A549 treated with Hydrocortisone at 1 μM for 4 hours (cell line): ENCODE measurements at places on chromosomes 6 and 20. TPM values are rescaled to one million over a fixed set of nuclear protein-coding genes. Genes with fewer than 3 reads are reported as not detected.

Gene TPBG
- 32.4 to 36.0 TPM (median 35.5 TPM) in 5 replicates for total RNA-seq

Gene RUNX2
- total RNA-seq = 1.3 to 1.9 TPM (median 1.5 TPM) in 5 replicates

Gene PRSS35
- 0.05 to 0.09 TPM (median 0.07 TPM) in 5 replicates for total RNA-seq

Gene TMEM151B
- 0.03 to 0.15 TPM (median 0.07 TPM) in 5 replicates for total RNA-seq

Gene FKBP5
- 102 to 165 TPM (median 126 TPM) in 5 replicates for total RNA-seq

Gene HSPA1L
- 1.2 to 2.0 TPM (median 1.6 TPM) in 5 replicates for total RNA-seq

Gene CYP39A1
- 0.05 TPM in 1 of 5 replicates, not detected in the others for total RNA-seq
